Stimulated activated CD4-positive, alpha-beta T cell treated with anti-CD3 and anti-CD28 coated beads, Interleukin-2, amount 100 ng/mL, for 24 hours (primary cell): ENCODE measurements at places on chromosomes 3 and 15.

DNA sequence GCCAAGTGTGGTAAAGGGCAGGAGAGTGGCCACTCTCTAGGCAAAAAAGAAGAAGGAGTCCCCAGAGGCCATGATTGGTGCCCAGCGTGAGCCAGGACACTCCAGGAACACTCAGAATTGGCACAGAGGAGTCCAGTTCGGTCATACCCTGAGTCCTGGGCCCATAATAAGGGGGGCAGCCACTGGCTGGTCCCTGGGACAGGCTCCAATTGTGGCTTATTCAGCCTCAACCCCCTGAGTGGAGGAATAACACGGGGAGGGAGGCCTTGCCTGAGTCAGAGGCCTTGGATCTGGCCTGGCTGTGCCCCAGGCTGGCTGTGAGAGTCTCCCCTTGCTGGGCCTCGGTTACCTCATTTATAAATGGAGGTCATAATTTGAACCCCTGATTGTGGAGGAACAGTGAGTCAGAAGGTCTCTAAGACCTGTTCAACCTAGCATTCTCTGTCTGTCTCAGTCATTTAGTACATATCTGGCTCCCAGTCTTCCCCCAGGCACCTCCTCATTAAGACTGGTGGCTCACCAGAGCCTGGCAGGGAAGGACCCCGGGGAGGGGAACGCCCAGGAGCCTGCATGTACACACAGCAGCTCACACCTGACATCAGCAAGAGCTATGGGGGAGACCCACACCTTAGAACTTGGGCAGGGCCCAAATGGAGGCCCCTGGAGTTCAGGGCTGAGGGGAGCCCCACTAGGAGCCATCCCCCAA, 95.9 kb upstream of the ATP2B2 start:
- DNase-seq: no peak

DNA sequence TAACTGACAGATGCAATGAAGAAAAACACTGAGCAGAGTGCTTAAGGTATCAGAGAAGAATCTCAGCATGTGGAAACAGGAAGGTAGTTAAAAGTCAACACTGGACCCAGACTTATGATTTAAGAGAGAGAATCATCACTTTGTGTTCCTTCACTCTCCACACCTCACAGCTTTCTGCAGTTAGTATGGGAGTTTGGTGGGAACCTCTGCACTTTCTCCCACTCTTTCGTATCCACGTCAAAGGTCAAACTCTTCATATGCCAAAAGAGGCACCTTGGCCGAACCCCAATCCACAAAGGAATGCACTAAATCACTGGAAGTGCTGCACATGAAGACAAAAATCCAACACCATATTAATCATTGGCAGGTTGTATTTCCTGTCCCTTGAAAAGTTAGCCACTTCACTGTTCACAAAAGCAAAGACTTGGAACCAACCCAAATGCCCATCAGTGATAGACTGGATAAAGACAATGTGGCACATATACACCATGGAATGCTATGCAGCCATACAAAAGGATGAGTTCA, 361.2 kb downstream of the MAGI1 start:
- DNase-seq: no peak

GRCh38 chr3:24933401-24933800, 438.8 kb upstream of the THRB start:
- no peak for DNase-seq

DNA sequence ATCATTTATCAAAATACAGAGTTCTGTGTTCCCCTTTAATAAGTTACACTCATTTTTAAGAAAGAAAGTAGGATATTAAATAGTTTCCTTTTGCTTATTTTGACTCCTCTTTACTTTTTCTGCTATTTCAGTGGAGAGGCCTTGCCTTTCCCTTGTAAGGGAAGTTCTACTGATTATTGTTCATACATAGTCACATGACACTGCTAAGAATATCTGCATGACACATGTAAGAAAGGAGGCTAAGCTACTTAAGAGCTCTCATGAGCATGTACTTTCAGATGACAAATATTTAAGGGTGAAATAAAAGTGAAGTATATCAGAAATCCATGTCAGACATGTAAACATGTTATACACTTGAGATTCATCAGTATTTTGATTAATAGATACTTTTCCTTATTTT, 39.0 kb downstream of the MYRIP start:
- no peak for DNase-seq

- no peak for DNase-seq
Measured at GRCh38 chr3:36647423-36647853, 116.9 kb downstream of the DCLK3 start.

- no peak for DNase-seq
Measured at GRCh38 chr3:189108067-189108466, 63.7 kb upstream of the TPRG1 start.
